KG1 (cell line): ENCODE measurements at places on chromosomes 16 and 17.

- no peak for DNase-seq
These were observed at the start of gene MT1A for GRCh38 chr16:56637814-56638750. TSS of gene MT1A (plus strand) at chr16:56638666. CDS start at chr16:56638739, 73 bp downstream.

DNA sequence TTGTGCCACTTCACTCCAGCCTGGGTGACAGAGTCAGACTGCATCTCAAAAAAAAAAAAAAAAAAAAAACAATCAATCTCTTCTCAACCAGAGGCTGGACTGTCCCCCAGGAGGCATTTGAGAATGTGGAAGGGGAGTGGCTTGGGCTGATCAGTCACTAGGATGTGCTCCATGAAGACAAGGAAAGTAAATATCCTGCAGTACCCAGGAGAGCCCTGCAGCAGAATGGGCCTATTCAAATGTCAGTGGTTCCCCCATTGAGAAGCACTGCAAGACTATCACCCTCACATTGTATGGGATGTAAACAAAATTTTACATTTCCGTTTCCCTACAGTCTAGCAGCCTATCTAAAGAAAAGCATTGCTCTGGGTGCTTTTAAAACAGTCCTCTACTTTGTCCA is 70.3 kb downstream of the DNAH9 start:
- DNase-seq: no peak

- no peak for DNase-seq
These were observed 41.3 kb upstream of the SIAH1 start for GRCh38 chr16:48426244-48427141.

GRCh38 chr17:50272711-50273653 is 1.3 kb upstream of the TMEM92 start:
- peak; percentile 14 for DNase-seq

- DNase-seq: peak; percentile 50
These were observed 8.5 kb downstream of the CHTF8 start for GRCh38 chr16:69123910-69124309.

DNA sequence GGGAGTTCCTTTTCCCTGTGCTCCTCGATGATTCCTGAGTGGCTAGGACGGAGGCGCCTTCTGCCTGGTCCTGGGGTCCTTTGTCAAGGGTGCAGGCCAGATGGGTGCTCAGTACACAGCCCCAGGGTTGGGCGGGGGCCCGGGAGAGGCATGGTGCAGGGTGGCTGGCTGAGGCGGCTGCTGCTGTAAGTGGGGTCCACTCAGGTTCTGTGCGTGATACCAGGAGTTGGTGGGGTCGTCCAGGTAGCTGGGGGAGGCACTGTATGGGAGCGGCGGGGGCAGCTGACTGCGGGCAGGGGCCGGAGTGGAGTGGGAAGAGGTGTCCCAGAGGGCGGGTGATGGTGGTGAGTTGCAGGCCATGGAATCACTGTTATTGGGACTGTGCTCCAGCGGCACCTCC is 3.6 kb downstream of the DLX3 start:
- no peak for DNase-seq

- DNase-seq: no peak
These were observed 20.5 kb upstream of the JPH3 start for GRCh38 chr16:87581857-87582215.

- DNase-seq: no peak
These were observed 82.3 kb downstream of the MARCHF10 start for GRCh38 chr17:62725791-62726249.

GRCh38 chr17:34485999-34486398 is 93.4 kb upstream of the TMEM132E start:
- peak; percentile 9 for DNase-seq
